ENCODE measurements at places on chromosomes 2 and 18. TPM values are rescaled to one million over a fixed set of nuclear protein-coding genes. Genes with fewer than 3 reads are reported as not detected.

GRCh38 chr2:3460831-3461800 lies 58.2 kb downstream of the ADI1 start:
- DNase-seq: no peak

GRCh38 chr18:55275039-55275901 lies 312.7 kb downstream of the TCF4 start:
- no peak for DNase-seq

DNA sequence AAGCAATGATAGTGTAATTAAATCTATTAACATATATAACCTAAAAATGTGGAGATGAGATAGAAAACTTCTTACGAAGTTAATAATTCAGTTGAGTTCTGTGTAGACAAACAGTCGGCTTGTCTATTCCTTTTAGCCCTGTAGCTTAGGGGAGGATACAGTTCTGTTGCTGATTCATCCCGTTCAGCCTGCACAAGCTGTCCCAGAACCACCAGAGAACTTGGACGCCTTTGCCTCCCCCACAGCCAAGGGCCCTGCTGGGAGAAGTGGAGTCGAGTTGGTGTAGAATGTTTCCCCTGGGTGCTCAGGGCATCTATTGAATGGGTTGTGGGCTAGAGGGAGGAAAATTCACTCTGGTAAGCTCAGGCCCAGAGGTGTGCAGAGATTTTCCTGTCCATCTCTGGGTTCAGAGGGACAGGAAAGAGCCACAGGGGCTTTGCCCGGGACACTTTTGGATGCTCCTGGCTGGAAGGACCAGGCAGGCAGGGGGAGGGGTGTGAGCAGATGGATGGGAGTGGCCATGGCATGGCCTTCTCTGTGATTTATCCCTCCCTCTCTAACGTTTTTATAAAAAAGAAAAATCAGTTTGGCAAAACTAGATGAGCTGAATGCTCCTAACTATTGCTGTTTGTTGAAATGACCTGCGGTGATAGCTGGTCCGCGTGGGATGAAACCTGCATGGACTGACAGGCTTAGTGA lies 42.8 kb upstream of the GALR1 start:
- DNase-seq: no peak

Gene ITGB6
- polyA plus RNA-seq: not detected

Gene CELF4
- 0.15 TPM for polyA plus RNA-seq

DNA sequence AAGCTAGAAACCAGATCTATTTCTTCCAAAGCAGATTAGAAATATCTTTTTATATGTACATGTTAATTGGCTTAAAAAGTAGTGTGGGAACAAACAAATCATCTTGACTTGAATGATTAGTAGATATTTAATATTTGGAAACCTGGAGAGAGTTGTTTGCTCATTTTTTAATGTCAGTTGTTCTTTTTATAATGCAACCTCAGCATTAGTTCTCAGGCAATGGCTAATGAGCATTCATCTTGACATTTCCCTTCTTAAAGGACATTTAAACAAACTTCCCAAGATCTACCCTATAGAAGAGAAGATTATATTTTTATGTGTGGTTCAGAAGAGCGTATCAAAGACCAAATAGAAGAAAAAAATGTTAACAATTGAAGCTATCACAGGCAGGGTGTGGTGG lies 334.0 kb downstream of the CTNNA2 start:
- DNase-seq: no peak

Gene DYNAP
- polyA plus RNA-seq: not detected

DNA sequence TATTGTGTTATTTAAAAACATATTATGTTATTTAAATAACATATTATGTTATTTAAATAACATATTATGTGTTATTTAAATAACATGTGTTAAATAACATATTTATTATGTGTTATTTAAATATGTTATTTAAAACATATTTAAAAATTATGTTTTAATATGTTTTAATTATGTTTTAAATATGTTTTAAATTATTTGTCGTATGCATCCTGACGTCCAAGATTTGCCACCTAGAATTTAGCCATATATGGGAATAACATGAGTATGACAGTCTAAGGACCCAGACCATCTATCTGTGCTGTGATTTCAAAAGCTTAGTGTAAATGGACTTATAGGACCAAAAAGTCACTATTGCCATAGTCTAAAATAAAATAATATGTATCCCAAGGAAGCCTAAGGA lies 484.3 kb upstream of the KLHL29 start:
- no peak for DNase-seq

GRCh38 chr2:134109246-134109645 lies 144.6 kb upstream of the MGAT5 start:
- DNase-seq: no peak

DNA sequence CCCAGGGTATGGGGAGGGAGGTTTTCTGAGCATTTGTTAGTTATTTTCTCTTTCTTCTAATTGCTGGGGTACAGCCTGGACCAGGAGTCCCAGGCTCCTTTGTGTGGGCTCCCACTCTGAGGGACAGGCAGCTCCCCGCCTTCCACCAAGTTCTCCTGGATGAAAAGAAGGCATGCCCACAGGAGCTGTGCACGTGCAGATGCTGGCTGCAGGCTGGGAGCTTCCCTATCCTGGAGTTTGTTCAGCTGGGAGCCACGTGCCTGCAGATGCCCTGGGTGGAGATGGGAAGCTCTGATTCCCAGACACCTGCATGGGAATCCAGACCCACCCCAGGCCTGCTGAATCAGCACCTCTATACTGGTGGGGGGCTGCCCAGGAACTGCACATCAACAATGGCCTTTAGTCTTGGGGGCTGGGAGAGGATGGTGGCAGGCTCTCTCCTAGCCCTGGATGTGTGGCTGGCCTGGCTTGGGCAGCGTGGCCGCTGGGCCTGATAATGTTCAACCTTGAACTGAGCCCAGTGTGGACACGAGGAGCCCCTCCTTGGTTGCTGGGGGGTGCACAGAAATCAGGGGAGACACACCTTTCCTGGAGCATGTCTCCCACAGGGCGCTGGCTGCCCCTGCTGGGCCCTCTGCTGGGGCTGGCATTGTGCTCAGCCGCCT lies 233.6 kb upstream of the HS6ST1 start:
- no peak for DNase-seq

Gene SLC4A5
- polyA plus RNA-seq: 0.77 TPM

GRCh38 chr2:56681659-56682396 lies 498.0 kb downstream of the CCDC85A start:
- DNase-seq: no peak

GRCh38 chr2:204900910-204901309 lies 355.6 kb downstream of the PARD3B start:
- no peak for DNase-seq

- peak; percentile 43 for DNase-seq
Measured at GRCh38 chr2:202178346-202178958, 59.9 kb downstream of the SUMO1 start.

Gene TSPYL6
- polyA plus RNA-seq: 6.2 TPM

Gene ASXL2
- polyA plus RNA-seq: 8.8 TPM

- no peak for DNase-seq
Measured at GRCh38 chr2:148957023-148957422, 81.5 kb upstream of the LYPD6B start.
